ENCODE measurements at places on chromosomes 12 and 14.

DNA sequence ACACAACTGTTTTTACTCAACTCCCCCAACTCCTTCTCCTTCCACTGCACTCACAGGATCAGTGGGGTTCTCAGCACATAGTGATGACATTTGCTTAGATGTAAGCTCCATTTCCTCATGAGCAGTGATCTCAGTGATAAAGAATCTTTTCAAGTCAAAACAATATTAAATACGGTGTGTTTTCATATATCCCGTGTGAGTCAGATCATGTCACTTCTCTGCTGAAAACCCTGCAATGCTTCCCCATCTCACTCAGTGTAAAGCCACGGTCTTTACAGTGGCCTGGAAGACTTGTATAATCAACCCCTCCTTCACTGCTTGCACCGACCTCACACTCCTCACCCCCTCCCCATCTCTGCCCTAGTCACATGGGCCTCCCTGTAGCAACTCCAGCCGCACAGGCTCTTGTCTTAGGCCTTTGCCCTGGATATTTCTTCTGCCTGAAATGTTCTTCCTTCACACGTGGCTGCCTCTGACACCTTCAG lies 149.7 kb upstream of the ARHGAP5 start:
- no peak for DNase-seq

DNA sequence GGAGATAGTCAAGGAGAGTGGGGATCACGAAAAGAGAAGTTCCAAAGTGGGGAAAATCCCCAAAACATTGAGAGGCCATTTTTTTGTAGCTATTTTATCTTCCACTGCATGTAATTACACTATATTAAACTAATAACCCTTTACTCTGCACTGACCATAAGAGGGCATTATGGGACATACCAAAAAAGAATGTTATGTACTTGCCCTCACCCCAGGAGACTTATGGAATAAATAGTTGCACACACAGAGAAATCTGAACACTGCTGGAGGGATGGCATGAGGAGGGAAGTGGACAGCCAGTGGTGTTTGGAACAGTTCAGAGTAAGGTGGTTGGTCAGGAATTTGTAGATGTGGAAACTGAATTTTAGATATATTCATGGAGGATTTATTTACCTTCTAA lies 422.9 kb downstream of the SNAPC1 start:
- no peak for DNase-seq

GRCh38 chr14:35558680-35559079 lies 24.7 kb downstream of the INSM2 start:
- no peak for DNase-seq

DNA sequence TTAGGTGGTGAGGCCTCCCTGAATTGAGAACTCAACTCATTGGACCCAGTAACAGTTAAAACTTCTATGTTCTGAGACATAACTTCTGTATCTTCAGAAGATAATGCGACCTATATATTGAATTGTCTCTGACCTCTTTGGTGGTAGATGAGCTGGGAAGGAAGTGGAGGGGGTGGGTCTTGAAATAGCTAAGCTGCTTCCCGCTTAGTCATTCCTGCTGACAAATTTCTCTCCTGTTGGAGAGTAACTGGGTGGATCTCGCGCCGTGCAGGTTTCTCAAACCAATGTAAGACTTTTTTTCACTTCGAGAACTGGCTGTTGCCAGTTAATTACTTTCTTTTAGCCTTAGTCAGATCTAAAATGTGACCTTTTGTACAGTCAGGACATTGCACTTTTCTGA lies 100.8 kb downstream of the PPHLN1 start:
- DNase-seq: no peak

GRCh38 chr12:52331833-52332232 lies 10.6 kb upstream of the KRT83 start:
- no peak for DNase-seq

- no peak for DNase-seq
Observed at GRCh38 chr12:82723093-82723492, 36.4 kb downstream of the TMTC2 start.

GRCh38 chr12:108214486-108214885 lies 85.4 kb downstream of the WSCD2 start:
- no peak for DNase-seq

DNA sequence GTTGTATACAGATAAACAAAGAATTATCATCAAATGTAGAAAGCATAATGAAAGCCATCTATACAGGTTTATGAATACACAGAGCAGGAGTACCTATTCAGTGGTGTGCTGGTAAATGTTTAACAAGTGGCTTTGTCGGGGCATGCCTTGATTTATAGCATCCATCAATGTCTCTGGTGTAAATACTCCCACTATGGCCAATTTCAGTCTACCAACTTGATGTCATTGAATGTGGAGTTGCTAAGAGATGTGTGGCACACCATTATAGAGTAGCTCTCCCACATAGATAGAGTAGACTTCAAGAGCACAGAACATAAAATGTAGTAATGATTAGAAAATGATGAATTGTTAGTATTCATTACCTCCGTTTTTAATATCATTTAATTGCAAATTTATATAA lies 9.3 kb downstream of the GRIP1 start:
- peak; percentile 25 for DNase-seq

DNA sequence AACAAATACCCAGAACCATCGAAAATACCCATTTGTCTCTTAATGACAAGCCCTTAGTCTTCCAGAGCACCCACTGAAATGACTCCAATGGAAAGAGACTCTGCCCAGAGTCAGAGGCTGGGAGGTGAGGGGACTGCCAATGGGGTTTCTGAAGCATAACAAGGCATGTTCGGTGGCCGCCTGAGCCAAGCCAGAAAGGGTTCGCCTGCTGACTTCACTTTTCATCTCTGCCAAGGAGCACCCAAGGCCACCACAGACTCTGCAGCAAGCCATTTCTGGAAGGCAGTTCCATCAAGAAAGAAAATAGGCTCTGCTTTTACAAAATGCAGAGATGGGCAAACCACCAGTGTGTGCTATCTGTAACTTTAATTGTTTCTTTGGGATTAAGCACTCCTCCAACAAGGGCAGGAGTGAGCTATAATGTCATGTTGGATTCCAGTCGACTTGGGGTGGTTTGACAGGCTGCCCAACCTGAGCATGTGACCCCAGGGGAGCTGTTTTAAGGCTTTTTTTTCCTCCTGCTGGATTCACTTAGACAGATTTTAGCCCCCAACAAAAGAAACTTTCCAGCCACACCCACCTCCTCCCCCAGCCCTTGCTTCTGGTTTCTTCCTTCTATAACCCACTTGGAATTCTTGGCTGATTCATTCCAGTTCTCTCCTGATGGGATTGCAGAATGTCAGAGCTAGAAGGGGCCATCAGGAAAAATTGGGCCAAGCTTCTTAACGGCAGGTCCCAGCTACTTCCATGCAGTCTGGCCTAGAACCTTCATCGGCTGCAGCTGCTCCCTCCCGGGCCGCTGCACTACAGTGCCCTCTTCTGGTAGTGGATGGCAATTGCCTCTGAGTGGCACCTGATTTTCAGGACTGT lies 24.1 kb downstream of the CKAP4 start:
- peak; percentile 31 for DNase-seq

- no peak for DNase-seq
Observed at GRCh38 chr12:86154620-86155019, 101.6 kb downstream of the MGAT4C start.

DNA sequence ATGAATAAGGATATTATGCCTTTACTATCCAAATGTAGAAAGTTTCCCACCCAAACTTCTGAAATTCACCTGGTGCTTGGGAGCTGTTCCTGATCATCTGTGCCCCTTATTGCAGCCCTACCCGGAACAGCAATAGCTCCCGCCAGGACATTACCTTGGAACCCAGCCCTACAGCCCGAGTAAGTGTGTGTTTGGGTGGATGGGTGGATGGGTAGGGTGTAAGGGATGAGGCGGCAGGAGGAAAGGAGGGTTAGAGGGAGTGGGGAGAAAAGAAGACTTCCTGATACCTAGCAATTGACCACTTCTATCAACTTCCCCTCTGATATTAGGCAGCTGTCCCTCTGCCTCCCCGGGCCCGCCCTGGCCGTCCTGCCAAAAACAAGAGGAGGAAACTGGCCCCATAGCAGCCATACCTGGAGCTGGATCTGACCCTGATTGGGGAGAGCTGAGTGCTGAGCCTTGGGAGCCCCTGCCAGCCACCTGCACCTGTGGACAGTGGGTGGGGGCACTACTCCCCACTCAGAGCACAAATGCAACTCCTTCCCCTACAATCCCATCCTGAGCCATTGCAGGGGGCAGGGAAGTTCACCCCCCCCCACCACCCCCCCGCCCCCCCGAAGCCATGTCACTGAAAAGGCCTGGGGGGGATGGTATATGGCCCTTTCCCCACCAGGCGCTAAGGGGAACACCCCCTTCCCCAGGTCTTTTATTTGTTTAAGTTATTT lies 6.4 kb downstream of the MBD6 start:
- no peak for DNase-seq

GRCh38 chr14:104794993-104795780 lies at the start of gene AKT1:
AKT1 (minus strand) TSS chr14:104795748; CDS start chr14:104792643, 3,105 bp downstream.
- no peak for DNase-seq

GRCh38 chr12:96701856-96702255 lies 205.2 kb upstream of the NEDD1 start:
- no peak for DNase-seq

- DNase-seq: no peak
Observed at GRCh38 chr12:6182279-6182898, 17.8 kb upstream of the CD9 start.

- no peak for DNase-seq
Observed at GRCh38 chr12:103673487-103673886, 86.4 kb downstream of the STAB2 start.

- no peak for DNase-seq
Observed at GRCh38 chr14:101088395-101088667, 184.8 kb upstream of the RTL1 start.

- no peak for DNase-seq
Observed at GRCh38 chr14:89855961-89856656, 98.4 kb downstream of the EFCAB11 start.

DNA sequence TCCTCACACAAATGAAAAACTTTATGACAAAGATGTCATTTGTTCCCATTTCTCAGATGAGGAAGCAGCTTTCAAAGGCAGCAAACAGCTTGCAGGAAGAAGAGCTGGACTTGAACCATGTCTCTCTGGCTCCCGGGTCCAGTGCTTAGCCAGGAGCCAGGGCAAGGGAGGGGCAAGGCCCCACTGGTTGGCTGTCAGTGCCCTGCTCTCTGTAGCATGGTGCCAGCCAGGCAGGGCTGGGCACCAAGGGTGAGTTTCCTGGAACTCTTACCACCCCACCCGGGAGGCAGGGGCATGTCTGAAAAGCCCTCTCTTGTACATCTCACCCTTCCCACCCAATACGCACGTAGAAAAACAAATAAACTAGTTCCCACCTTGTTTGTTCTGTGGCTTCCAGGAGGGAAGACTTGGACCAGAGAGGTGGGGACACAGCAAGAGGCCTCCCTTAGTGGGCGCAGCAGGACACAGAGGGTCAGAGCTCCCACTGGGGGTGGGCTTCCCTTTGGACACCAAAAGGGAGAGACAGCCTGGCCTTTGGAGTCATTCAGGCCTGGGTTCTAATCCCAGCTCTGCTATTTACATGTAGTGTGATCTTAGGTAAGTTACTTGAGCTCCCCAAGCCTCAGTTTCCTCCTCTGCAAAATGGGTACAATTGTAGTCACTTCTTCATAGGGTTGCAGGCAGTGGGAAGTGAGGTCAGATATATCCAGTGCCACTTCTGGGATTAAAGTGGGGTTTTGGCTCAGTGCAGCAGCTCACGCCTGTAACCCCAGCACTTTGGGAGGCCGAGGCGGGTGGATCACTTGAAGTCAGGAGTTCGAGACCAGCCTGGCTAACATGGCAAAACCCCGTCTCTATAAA lies 17.2 kb downstream of the TRPV4 start:
- no peak for DNase-seq

DNA sequence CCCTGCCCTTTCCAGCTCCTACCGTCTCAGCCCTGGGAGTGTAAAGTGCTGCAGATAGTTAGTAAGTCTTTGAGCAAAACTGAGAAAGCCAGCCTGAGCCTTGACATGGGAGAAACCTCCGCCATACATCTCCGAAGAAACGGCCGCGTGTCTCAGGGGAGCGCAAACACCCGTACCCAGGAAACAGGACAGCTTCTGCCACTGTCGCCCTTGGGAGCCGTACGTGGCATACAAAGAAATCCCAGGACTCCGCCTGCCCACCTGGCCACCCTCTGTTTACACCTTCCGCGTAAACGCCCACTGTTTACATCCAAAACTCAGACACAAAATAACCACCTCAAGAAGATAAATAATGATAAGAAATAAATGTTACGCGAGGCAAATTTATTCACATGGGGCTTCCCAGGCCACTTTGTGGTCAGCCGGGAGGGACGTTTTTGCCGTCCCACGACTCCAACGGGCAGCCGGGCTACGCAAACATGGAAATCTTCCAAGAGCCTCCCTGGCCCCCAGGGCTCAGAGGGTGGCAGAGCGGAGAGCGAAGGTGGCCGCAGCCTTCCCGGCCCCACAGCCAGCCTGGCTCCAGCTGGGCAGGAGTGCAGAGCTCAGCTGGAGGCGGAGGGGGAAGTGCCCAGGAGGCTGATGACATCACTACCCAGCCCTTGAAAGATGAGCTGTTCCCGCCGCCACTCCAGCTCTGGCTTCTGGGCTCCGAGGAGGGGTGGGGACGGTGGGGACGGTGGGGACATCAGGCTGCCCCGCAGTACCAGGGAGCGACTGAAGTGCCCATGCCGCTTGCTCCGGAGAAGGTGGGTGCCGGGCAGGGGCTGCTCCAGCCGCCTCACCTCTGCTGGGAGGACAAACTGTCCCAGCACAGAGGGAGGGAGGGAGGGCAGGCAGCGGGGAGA lies at the start of gene BDKRB2:
BDKRB2 (plus strand) TSS at position 689 of the 908 bp plus-strand sequence. CDS start 32,269 bp downstream, outside the sequence.
- DNase-seq: peak; percentile 57

GRCh38 chr12:49979791-49980190 lies 7.0 kb downstream of the AQP6 start:
- DNase-seq: no peak

DNA sequence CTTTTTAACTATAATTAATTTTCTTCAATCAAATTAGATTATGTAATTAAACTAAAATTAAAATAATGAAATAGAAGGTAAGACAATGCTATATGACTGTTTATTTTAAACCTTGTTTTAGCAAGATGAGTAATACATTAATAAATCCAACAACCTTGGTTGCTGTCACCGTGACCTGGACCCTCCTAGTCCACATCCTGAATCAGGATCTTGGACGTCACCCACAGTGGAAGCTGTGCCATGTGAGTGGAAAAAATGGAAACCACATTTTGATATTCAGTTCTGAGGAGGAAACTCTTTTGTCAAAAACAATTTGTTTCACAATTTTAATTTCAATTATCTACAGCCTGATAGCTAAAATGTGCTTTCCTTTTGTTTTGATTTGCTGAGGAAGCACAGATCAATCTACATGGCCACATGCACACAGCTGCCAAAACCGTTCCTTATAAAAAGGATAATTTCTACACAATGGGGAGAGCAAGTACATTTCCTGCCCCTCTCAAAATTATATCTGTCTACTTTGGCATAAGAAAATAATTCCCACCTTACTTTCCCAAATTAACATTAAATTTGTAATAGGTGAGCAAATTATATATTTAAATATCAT lies 255.5 kb downstream of the RASSF9 start:
- DNase-seq: no peak
